T47D (cell line): ENCODE measurements at places on chromosomes 16 and 17.

GRCh38 chr17:8552577-8553320 is 77.8 kb downstream of the MYH10 start:
- no peak for DNase-seq

GRCh38 chr17:74525781-74526288 is 5.4 kb downstream of the CD300LB start:
- DNase-seq: no peak

DNA sequence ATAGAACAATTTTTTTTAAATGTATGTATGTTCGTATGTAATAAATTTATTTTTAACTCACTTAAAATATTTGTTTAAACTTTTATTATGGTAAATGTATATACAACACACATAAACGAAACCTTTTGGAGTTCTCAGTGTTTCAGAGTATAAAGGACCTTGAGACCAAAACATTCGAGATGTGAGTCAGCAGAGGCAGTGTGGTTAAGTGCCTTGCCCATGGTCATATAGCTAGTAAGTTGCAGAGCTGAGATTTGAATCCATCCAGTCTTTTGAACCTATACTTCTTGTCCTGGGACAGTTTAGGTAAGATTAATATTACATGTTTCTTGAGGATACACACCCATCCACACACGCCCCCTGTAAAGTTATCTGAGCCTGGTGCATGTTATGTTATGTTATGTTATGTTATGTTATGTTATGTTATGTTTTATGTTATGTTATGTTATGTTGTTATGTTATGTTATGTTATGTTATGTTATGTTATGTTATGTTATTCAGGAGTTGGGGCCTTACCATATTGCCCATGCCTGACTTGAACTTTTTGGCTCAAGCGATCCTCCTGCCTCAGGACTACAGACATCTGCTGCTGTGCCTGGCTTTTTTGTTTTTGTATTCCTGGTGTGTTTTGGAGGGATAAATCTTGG is 41.8 kb downstream of the TNRC6A start:
- DNase-seq: no peak

DNA sequence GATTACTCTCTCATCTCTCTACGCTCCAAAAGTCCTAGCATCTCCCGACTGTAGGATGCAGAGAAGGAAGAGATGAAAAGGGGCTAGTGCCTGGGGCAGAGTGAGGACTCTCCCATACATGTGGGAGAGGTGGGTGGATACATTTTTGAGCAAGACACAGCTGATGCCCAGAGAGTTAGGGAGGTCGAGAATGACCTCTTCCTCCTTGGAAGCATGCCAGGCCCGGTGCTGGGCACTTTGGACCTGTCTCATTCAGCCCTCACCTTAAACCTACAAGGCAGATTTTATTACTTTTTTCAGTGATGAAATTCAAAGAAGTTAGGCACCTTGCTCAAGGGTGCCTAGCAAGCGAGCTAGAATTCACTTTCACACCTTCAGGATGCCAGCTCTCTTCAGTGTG is 38.2 kb downstream of the WSCD1 start:
- no peak for DNase-seq

DNA sequence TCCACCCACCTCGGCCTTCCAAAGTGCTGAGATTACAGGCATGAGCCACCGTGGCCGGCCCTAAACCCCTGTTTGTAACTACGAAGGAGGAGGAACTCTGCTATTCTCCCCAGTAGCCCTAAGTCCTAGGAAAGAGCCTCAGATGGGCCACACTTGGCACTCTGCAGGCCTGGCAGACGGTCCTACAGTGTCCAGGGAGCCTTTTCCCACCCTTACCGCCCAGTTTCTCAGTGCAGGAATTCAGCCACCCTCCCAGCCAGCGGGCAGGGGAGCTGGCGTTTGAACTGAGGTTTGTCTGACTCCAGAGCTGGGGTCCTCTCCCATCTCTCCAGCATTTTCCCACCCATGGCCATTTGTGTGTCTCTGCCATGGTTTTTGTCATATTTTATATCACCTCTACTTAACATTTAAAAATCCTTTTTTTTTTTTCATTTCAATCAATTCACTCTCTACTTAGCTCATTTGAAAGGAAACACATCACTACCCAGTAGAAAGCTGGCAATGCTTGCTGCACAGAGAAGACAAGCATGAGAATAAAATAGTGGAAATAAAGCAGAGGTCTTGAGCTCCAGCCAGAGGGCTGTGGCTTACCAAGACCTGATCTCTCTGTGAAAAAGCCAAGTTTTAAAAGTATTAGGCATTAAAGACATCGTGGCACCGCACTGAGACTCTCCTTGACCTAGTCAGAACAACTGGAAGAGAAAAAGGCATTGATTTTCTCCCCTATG is 34.9 kb downstream of the BCO1 start:
- DNase-seq: no peak
